Stimulated activated CD4-positive, alpha-beta T cell treated with anti-CD3 and anti-CD28 coated beads, Interleukin-2, amount 100 ng/mL, for 24 hours (primary cell): ENCODE measurements at places on chromosomes 2 and 18.

GRCh38 chr18:6161549-6161948 is 253.2 kb downstream of the L3MBTL4 start:
- DNase-seq = no peak

- DNase-seq = no peak
Measured at GRCh38 chr18:44859263-44859662, 178.6 kb downstream of the SETBP1 start.

- DNase-seq = no peak
Measured at GRCh38 chr2:146652311-146652710, 1192.5 kb upstream of the ACVR2A start.

DNA sequence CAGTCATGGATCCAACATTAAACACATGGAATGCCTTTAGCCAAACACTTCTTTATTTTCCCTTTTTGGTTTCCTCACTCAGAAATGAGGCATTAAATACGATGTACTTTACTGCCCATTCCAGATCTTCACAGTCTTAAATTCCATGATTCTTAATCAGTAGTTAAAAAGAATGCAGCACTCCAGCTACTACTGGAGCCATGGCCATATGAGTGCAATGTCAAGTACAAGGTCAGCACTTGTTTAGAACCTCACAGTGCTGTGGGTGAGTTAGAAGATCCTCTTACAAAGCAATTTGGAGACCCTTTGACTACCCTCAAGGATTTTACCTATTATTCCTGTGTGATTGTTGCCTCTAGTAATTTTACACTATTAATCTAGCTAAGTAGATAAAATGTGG is 550.3 kb upstream of the LRRTM1 start:
- no peak for DNase-seq

- no peak for DNase-seq
Measured at GRCh38 chr2:46956981-46957531, 41.5 kb upstream of the MCFD2 start.

DNA sequence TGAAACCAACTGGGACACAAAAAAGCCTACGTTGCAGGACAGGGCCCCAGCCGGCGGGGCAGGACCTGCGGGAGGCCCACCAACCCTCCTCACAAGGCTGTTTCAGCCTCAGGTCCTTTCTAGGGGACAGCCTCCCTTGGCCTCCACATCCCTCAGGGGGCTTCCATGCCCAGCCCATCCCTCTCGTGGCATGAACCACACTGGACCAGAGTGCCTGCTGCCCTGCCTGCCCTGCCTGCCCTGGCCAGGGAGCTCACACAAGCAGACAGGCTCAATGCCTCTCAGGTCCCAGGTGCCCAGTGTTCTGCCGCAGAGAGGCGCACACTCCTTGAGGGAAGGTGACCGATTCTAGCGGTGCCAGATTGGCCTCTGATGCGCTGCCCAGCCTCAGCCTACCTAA is 57.4 kb downstream of the HDAC4 start:
- DNase-seq = no peak

DNA sequence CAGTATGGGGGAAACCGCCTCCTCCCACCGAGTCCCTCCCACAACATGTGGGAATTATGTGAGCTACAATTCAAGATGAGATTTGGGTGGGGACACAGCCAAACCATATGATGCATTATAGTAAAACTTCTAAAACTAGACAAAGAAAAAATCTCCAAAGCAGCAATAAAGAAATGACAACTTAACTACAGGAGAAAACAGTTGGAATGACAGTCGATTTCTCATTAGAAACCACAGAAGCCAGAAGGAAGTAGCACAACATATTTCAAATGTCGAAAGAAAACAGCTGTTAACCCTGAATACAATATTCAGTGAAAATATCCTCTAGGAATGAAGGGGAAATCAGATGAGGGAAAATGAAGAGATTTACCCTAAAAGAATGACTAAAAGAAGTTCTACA is 53.5 kb upstream of the TCF4 start:
- DNase-seq = no peak

- peak; percentile 61 for DNase-seq
Measured at GRCh38 chr18:74081966-74082741, 65.5 kb downstream of the FBXO15 start.

DNA sequence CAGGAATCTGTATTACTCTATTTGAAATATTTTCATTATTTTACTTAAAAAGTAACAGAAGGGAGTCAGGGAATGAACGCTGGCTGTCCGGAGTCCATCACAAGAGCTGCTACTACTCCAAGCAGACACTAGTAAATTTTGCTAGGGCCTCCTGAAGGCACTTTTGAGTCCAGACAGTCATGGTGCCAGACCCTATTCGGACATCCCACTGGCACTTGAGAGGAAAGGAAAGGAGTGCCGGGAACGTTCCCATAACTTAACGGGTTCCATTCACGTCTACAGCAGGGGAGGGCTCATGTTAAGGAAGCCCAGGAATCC is 563 bp upstream of the GMCL1 start:
- no peak for DNase-seq

DNA sequence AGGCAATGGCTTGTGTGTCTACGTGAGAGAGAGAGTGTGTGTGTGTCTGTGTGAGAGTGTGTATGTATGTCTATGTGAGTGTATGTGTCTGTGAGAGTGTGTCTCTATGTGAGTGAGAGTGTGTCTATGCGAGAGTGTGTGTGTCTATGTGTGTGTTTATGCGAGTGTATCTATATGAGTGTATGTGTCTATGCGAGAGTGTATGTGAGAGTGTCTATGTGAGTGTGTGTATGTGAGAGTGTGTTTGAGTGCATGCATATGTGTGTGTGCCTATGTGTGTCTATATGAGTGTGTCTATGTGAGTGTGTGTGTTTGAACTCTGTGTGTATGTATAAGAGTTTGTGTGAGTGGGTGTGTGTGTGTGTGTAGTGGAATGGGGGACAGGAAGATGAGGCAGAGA is 9.8 kb upstream of the GNLY start:
- no peak for DNase-seq

DNA sequence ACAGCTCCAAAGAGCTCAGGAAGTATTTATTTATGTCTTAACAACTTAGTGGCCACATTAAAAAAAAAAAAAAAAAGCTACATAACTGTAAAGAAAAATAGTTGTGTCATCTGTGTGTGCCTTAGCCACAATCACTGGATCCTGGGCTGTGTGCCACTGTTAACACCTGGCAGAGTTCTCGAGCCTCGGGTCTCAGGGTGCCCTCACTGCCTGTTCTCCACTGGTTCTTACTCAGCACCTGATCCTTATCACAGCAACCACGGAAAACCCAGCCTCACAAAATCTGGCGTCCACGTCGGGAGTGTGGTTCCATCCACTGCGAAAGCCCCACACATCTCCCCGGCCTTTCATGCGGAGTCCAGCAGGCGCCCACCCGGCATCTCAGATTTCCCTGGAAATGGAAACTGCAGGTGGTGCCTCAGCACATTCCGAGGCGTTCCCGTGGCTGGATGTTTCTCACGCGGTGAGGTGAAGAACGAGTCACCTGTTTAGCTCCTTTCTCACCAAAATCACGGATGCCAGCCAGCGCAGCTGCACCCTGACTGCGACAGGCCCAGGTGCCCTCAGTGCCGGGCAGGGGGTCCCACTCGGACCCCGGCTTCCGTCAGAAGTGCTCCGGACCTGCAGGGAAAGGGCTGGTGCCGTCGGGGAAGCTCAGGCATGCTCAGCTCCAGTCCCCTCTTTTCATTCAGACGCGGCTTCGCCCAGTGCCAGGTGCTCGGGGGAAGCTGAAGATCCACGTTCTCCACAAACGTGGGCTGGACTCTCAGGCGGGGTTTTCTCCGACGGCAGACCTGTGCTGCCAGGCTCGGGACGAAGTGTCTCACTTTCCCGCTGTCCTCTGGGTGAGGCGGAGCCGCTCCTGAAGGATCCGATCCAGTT is 198.7 kb upstream of the SALL3 start:
- no peak for DNase-seq

GRCh38 chr2:73983322-73984202 is 1.1 kb upstream of the TET3 start:
- DNase-seq = no peak

DNA sequence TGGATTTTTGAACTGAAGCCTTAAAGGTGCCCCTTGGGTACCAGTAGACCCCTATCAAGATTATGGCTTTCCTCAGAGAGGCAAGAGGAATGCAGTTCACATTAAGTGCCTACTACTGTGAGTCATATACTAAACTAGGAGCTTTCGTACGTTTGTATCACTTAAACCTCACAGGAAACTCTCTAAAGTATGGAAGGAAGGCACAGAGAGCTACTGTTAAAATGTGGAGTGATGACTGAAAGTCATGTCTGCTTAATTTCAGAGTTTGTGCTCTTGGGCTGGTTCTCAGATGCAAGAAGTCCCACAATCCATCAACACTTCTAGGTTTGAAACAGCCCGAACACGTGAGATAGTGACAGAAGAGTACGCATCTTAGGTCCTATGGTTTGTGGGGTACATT is 4.7 kb downstream of the PLCL1 start:
- DNase-seq = no peak

DNA sequence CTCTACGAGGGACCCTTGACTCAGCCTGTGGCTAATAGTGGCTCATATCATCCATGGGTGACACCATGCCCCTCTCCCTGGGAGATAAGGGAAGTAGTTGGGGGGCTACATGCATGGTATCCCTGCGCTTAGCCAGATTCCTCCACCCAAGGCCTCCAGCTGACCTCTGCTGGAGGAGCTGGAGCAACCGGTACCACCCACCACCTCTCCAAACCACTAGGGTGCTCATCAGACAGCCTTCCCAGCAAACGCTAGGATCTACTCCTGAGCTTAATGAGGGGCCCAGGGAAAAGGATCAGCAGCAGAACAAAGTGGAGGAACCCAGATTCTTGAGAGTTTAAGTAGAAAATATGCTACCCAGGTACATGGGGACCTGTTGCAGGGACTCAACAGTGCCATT is 75.9 kb upstream of the CAPN13 start:
- DNase-seq = no peak

GRCh38 chr2:120815292-120815691 is 79.6 kb downstream of the GLI2 start:
- no peak for DNase-seq

GRCh38 chr2:185222311-185222710 is 516.3 kb upstream of the FSIP2 start:
- no peak for DNase-seq

DNA sequence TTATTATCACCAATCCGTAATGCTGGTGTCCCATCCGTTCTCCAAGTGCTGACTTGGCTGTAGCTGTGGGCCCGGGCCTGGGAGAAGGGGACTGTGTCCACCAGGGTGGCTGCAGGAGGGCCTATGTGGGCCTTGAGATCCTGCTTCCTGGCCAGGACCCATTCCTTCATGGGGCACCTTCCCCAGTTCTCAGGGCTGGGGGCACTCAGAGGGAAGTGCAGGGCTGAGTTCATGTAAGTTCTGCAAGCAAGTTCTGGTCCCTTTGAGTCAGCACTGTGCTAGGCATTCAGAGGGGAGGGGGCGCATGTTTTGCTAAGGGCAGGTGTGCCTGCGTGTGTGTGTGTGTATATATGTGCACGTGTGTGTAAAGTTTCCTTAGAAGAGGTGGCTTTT is 94.0 kb downstream of the GLI2 start:
- no peak for DNase-seq

GRCh38 chr2:126885751-126886210 is 12.9 kb upstream of the TEX51 start:
- no peak for DNase-seq

GRCh38 chr2:55761024-55761423 is 67.4 kb upstream of the PNPT1 start:
- DNase-seq = no peak

DNA sequence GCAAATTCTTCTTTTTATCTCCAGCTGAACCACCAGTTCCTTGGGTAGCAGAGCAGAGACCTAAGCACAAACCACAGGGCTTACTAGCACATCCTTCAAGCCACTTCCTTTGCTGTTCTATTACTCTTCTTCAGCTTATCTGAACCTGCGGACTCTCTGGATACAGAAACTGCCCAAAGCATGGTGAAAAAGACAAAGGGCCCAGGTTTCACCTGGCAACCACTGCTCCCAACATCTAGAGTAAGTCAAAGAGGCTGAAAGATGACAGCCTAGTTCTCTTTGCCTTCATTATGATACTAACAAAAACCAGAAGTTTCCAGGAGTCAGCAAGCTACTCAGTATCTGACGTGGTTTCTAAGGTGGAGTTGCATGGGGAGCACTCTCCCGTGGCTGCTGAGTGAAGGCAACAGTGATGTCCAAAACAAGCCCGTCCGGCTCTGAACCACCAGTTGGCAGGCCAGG is 43.4 kb downstream of the KANSL3 start:
- no peak for DNase-seq

- peak; percentile 79 for DNase-seq
Measured at GRCh38 chr2:60581433-60582282, 28.2 kb upstream of the BCL11A start.

DNA sequence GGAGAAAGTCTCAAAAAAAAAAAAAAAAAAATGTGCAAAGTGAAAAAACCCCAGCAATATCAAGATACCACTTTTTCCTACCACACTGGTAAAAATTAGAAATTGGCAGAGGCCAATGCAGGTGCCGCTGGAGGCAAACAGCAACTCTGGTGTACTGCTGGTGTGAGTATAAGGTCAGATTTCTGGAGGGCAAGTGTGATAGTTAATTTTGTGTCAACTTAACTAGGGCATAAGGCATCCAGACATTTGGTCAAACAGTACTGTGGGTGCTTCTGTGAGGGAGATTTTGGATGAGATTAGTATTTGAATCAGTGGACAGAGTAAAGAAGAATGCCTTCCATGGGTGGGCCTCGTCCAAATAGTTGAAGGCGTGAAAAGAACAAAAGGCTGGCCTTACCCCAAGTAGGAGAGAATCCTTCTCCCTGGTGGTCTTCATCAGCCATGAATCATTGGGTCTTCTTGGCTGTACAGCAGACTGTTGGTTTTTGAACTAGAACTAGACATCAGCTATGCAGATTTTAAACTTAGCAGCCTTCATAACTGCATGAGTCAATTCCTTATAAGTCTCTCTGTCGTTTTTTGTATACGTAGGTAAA is 52.8 kb upstream of the FHL2 start:
- DNase-seq = no peak

DNA sequence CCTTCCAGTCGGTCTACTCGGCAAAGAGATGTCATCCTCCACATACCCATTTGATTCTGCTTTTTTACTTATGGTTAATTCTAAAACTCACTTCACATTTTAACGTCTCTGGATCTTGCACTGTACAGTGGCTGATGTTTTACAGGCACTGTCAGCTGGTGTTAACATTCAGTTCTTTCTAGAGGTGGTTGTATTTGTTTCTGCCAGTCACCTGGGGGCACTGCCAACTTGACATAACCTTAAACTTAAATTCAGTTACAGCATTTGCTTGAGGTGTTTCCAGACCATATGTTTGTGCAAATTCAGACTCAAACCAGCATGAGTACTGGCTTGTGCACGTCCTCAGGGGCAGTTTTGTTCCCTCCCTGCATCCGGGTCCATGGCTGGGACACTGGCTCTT is 5.3 kb upstream of the TMEM185B start:
- DNase-seq = no peak

DNA sequence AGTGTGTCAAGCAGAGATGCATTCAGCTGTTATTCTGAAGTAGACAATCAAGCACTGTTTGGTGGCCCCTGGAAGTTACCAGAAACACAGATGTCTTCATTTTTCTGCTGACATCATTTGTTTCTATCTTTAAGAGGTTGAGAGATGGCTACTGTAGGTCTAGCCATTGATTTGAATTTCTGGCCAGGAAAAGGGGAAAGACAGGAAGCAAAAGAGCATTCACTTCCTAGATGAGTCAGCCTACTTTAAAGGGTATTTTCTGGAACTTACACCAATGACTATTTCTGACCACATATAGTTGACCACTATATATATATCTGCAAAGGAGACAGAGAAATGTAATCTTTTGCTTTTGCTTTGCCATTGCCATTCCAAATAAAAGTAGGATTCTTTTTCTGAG is 900.1 kb upstream of the SOX11 start:
- no peak for DNase-seq
